ENCODE measurements at places on chromosomes 6 and 20. TPM values are rescaled to one million over a fixed set of nuclear protein-coding genes. Genes with fewer than 3 reads are reported as not detected.

The PPP1R14C gene
- total RNA-seq, result 1.8 TPM

GRCh38 chr6:42446370-42446769, 5.4 kb downstream of the TRERF1 start:
- DNase-seq, result no peak
- H3K36me3 ChIP-seq, result peaks cover 15% of the 10 kb centered on the region
- no peaks in the 10 kb centered on the region for H3K27me3 ChIP-seq
- peaks cover 93% of the 10 kb centered on the region for H3K4me1 ChIP-seq

- no peak overlapping the region for H3K4me3 ChIP-seq
- no peak for DNase-seq
- H3K4me1 ChIP-seq, result no peaks in the 10 kb centered on the region
- peaks cover 7% of the 10 kb centered on the region for H3K27me3 ChIP-seq
- no peak overlapping the region for H3K27ac ChIP-seq
- H3K36me3 ChIP-seq, result no peaks in the 10 kb centered on the region
These were observed 78.5 kb upstream of the ZFP64 start for GRCh38 chr20:52270001-52270606.

GRCh38 chr20:38875175-38875993, 50.8 kb upstream of the FAM83D start:
- H3K4me1 ChIP-seq, result peaks cover 95% of the 10 kb centered on the region
- no peaks in the 10 kb centered on the region for H3K27me3 ChIP-seq
- H3K4me3 ChIP-seq, result peak overlapping the region; percentile 76
- H3K27ac ChIP-seq, result peak overlapping the region; percentile 98

GRCh38 chr6:157961832-157962575, 19.7 kb upstream of the SYNJ2 start:
- no peaks in the 10 kb centered on the region for H3K27me3 ChIP-seq
- peak overlapping the region; percentile 39 for H3K4me3 ChIP-seq
- peaks cover 18% of the 10 kb centered on the region for H3K36me3 ChIP-seq
- H3K4me1 ChIP-seq, result peaks cover 33% of the 10 kb centered on the region
- DNase-seq, result no peak
- H3K27ac ChIP-seq, result no peak overlapping the region

DNA sequence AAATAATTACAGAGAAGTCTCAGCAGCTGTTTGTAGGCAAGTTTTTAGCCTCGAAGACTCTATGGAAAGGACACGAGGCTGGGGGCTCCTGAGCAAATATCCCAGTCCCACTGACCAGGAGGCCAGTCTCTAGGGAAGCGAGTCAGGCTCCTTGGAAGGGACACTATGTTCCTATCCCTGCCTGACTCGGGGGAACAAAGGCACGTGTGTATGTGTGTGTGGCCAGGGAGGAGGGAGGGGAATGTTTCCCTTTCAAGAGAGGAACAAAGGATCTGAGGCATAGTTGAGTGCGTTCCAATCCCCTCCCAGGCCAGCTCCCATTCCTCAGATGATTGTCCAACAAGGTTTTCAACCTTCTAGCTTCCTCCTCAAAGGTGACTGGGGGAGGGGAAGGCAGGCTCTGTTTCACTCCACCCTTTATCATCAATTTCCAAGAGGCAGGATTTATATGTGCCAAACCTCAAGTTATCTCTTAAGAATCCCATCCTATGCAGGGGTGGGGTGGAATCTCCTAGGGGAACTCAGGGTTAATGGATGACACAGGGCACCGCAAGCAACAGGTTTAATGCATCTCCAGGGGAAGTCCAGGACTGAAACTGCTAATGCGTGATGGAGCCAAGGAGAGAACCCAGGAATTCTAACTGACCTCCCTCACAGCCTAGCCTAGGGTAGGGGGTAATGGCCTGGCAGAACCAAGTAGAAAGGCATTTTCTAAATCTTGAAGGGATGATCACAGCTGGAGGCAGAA, 9.9 kb downstream of the BCL2L1 start:
- peaks cover 96% of the 10 kb centered on the region for H3K4me1 ChIP-seq
- peak overlapping the region; percentile 97 for H3K27ac ChIP-seq
- H3K27me3 ChIP-seq, result no peaks in the 10 kb centered on the region
- peak overlapping the region; percentile 69 for H3K4me3 ChIP-seq

All from activated T-cell treated with anti-CD3 and anti-CD28 coated beads, Interleukin-2, amount 50 U/mL, for 72 hours (primary cell).